ENCODE measurements at places on chromosomes 6 and 20. TPM values are rescaled to one million over a fixed set of nuclear protein-coding genes. Genes with fewer than 3 reads are reported as not detected.

The AGER gene
- 20.3 TPM for total RNA-seq

DNA sequence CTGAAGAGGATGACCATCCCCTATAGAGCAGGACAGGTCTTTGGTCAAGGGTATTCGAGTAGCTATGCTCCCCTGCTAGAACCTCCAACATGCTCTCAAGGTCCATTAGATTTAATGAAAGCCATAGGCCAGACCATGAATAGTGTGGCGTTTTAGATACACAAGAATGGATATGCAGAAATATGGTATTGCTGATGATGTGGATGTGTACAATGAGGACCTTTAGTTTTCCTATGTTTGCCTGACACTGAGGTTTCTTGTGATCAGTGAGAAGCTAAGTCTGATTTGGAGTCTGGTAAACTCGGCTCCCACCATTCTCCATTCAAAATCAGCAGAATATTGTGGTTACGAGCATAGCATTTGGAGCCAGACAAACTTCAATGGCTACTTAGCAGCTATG is 125.6 kb downstream of the TSHZ2 start:
- peaks cover 6% of the 10 kb centered on the region for H3K27me3 ChIP-seq
- H3K4me3 ChIP-seq, result no peak overlapping the region
- no peaks in the 10 kb centered on the region for H3K4me1 ChIP-seq
- H3K27ac ChIP-seq, result no peak overlapping the region
- H3K36me3 ChIP-seq, result no peaks in the 10 kb centered on the region

The RMND1 gene
- total RNA-seq, result 40.8 TPM

DNA sequence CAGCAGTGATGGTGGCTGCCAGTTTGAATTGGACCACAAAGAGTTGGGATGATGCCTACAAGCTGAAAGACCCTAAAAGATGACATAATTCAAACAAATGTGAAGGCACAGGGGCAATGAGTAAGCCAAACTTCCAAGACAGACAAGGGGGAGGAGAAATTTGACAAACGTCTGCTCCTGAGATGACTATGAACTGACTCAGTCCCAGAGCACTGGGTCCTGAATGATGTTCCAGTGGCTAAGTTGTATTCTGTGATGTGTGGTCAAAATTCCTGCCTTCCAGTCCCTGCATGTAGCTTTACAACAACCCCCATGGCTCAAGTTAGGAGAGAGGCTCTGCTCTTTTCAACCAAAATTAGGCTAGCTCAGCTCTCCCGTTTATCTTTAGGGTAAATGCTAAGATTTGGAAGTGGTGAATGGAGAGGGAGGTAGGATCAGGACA is 86.1 kb upstream of the SIRPA start:
- H3K4me1 ChIP-seq, result no peaks in the 10 kb centered on the region
- H3K4me3 ChIP-seq, result no peak overlapping the region
- no peak for DNase-seq
- no peaks in the 10 kb centered on the region for H3K36me3 ChIP-seq
- no peak overlapping the region for H3K27ac ChIP-seq
- H3K27me3 ChIP-seq, result peaks cover 8% of the 10 kb centered on the region

DNA sequence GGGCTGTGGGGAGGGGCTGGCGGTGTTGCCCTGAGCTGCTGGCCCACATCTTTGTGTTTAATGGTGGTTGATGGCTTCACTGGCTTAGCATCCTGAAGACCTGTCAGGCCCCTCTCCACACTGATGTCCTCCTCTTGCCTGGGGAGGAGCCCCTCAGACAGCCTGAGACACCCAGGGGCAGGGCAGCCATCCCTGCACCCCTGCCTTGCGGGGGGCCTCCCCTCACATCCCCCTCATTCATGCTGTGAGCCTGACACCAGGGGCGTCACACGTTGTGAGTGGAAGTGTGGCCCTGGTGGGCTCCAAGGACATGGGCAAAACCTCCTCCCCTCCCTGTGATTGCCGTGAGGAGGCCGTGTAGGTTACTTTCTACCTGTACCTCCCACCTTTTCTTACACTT is 152.7 kb downstream of the DTNBP1 start:
- no peak overlapping the region for H3K27ac ChIP-seq
- H3K4me1 ChIP-seq, result no peaks in the 10 kb centered on the region
- H3K4me3 ChIP-seq, result no peak overlapping the region
- no peaks in the 10 kb centered on the region for H3K27me3 ChIP-seq
- peaks cover 89% of the 10 kb centered on the region for H3K36me3 ChIP-seq

The PBOV1 gene
- not detected for total RNA-seq

The CCDC170 gene
- total RNA-seq, result 3.3 TPM

GRCh38 chr20:45796337-45797065 is 4.7 kb downstream of the DNTTIP1 start:
- DNase-seq, result no peak
- H3K36me3 ChIP-seq, result peaks cover 41% of the 10 kb centered on the region
- peaks cover 4% of the 10 kb centered on the region for H3K4me1 ChIP-seq
- H3K4me3 ChIP-seq, result no peak overlapping the region

DNA sequence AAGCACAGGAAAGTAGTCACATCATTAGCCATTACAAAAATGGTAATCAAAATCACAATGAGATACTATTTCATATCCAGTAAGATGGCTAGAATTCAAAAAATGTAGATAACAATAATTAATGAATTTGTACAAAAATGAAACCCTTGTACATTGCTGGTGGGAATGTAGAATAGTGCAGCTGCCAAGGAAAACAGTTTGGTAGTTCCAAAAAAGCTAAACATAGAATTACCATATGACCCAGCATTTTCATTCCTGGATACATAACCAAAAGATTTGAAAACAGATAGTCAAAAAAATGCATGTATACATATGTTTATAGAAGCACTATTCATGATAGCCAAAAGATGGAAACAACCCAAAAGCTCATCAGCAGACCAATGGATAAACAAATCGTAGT is 251.1 kb upstream of the RAB32 start:
- DNase-seq, result no peak
- no peaks in the 10 kb centered on the region for H3K36me3 ChIP-seq
- no peaks in the 10 kb centered on the region for H3K27me3 ChIP-seq
- no peaks in the 10 kb centered on the region for H3K4me1 ChIP-seq

The PXDC1 gene
- total RNA-seq, result 5.1 TPM

GRCh38 chr20:44264287-44264686 is 17.2 kb downstream of the GDAP1L1 start:
- H3K27ac ChIP-seq, result no peak overlapping the region
- no peaks in the 10 kb centered on the region for H3K4me1 ChIP-seq
- DNase-seq, result peak; percentile 87
- H3K27me3 ChIP-seq, result peaks cover 22% of the 10 kb centered on the region
- no peaks in the 10 kb centered on the region for H3K36me3 ChIP-seq

- no peaks in the 10 kb centered on the region for H3K27me3 ChIP-seq
- H3K4me1 ChIP-seq, result no peaks in the 10 kb centered on the region
- peak overlapping the region; percentile 85 for H3K4me3 ChIP-seq
- H3K27ac ChIP-seq, result peak overlapping the region; percentile 76
Observed at GRCh38 chr6:27865850-27866356, 46.3 kb downstream of the OR2B2 start.

GRCh38 chr6:30891816-30892538 is 7.7 kb downstream of the DDR1 start:
- H3K4me1 ChIP-seq, result no peaks in the 10 kb centered on the region
- H3K27ac ChIP-seq, result no peak overlapping the region
- no peak for DNase-seq
- no peaks in the 10 kb centered on the region for H3K27me3 ChIP-seq

DNA sequence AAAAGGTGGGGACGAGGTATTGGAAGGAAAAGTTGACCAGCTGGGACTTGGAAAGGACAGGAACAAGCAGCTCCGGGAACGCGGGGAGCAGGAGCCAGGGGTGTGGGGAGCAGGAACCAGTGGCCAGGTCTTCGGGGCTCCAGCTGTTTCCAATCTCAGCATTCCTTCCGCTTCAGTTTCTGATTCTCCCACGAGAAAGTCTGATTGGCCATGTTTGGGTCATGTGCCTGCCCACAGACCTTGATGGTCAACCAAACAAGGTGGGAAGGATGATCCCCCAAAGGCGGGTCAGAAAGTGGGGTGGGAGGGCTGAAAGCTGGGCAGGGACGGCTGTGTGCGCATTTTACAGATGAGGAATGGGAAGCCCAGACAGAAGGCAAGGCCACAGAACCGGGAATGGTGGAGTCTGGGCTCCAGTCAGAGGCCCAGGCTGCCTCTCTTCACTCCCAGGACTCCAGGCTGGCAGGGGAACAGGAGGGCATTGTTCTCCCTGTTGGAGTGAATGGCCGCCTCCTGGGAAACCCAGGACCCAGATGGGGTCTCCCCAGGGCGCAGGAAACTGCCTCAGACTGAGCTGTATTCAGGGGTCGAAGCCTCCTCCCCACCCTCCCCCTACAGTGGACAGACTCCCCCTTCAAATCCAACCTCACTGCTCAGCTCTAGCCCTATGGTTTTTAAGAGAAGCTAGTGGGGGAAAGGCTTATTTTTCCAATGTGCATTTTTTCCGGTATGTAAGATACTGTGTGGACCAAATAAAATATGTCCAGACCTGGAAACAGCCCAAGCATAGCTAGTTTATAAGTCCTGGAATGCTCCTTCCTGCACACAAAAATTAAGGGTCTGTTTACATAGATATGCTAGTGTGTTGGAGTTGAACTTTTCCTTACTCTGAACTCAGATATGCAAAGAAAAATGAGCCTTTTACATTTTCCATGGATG is 12.2 kb upstream of the PTGIS start:
- no peak overlapping the region for H3K4me3 ChIP-seq
- H3K36me3 ChIP-seq, result no peaks in the 10 kb centered on the region
- H3K27me3 ChIP-seq, result no peaks in the 10 kb centered on the region

GRCh38 chr6:14711056-14711703 is 534.7 kb upstream of the JARID2 start:
- no peaks in the 10 kb centered on the region for H3K36me3 ChIP-seq
- H3K4me1 ChIP-seq, result no peaks in the 10 kb centered on the region
- no peaks in the 10 kb centered on the region for H3K27me3 ChIP-seq

The TNXB gene
- total RNA-seq, result 9.3 TPM

DNA sequence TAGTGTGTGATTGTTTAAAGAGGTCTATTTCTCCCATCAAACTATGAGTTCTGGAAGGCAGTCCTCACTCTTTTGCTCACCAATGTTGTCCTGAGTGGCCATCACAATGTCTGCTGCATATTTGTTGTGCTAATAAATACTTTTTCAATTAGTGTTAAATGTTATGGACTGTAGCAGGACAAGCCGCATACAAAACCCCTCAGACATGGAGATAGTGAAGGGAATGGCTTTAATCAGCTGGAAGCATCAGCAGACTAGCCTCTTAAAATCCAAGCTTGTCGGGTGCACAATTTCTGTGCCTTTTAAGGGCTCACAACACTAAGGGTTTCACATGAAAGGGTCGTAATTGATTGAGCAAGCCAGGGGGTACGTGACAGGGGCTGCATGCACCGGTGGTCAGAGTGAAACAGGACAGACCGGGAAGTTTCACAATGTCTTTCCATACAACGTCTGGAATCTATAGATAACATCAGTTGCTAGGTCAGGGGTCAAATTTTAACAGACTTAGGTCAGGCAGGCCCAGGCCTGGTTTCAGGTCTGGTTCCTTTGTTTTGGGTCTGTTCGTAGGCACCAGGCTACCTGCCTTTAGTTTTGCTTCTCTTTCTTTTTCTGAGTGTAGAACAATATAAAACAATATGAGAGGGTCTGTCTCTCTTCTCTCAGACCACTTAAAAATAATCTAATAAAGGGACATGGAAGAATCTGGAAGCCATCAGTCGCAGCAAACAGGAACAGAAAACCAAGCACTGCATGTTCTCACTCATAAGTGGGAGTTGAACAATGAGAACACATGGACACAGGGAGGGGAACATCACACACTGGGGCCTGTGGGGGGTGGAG is 327.6 kb upstream of the HTR1E start:
- H3K27ac ChIP-seq, result no peak overlapping the region
- H3K27me3 ChIP-seq, result no peaks in the 10 kb centered on the region
- peaks cover 7% of the 10 kb centered on the region for H3K4me1 ChIP-seq
- H3K36me3 ChIP-seq, result peaks cover 12% of the 10 kb centered on the region

Data from endodermal cell (in vitro differentiated cells).